Anterior cingulate cortex (tissue), 58 donors: ENCODE measurements at places on chromosomes 11 and 22.

DNA sequence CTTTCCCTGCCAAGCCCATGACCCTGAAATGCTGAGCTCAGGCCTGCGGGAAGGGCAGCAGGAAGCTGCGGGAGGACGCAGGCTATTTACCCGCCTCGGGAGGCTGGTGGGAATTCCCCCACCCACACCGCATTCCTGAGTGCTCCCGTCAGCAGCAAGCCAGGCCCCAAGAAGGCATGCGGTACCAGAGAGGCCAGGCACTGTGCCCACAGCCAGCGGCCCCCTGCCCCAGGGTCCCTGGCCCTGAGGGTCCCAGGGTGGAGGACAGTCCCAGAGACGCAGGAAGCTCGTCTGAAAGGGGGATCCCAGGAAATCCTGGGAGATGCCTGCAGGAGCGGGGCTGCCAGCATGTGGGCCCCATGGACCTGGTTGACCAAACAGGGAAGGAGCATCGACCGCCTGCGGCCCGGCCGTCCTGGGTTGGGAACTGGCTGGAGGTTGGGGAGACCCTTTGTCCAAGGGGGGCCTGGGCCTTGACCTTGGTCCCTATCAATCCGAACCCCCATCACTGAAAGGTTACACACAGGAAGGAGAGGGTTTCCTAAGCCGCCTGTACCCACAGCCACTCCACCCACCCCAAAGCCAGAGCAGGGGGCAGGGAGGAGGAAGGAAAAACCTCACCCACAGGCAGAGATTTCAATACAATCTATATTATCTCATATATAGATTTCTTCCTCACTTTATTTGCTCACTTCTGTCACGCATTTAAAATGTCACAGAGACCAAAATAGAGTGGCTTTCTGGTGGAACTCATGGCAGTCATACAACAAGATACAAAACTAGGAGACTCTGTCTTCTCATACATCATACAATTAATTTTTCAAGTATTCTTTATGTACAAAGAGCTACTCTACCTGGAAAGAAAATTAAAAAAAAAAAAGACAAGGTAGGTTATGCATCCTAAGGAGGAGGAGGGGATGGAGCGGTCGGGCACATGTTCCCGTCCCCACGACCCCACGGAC, 17.1 kb downstream of the MAFF start:
- DNase-seq = no peak

DNA sequence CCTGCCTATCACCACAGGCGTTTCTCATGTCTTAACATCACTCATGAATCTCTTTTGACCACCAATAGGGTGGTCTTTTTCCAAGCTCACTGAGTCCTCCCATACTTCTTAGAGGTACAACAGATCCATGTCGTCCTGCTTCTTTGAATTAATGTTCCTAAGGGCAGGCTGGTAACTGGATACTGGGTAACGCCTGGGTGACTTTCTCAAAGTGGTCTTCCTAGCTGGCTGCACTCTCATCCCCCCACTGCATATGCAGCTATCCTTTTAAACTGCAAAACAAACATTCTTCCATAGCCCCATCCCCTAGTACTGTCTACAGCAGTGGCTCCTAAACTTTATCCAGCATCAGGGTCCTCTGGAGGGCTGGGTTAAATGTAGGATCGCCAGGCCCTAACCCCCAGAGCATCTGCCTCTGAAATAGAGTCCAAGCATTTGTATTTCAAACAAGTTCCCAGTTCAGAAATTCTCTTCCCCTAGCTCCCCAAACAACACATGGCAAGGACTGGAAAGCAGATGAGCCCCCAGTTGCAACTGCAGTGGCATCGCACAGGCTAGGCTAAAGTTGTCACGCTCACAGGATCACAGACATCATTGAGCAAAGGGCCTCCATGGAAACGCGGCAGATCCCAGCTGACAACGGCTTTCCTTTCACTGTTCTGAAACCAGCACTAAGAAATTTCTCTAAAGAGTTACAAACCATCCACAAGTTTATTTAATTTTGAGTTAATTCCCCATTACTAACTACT, 204.9 kb downstream of the LARGE1 start:
- DNase-seq = no peak

DNA sequence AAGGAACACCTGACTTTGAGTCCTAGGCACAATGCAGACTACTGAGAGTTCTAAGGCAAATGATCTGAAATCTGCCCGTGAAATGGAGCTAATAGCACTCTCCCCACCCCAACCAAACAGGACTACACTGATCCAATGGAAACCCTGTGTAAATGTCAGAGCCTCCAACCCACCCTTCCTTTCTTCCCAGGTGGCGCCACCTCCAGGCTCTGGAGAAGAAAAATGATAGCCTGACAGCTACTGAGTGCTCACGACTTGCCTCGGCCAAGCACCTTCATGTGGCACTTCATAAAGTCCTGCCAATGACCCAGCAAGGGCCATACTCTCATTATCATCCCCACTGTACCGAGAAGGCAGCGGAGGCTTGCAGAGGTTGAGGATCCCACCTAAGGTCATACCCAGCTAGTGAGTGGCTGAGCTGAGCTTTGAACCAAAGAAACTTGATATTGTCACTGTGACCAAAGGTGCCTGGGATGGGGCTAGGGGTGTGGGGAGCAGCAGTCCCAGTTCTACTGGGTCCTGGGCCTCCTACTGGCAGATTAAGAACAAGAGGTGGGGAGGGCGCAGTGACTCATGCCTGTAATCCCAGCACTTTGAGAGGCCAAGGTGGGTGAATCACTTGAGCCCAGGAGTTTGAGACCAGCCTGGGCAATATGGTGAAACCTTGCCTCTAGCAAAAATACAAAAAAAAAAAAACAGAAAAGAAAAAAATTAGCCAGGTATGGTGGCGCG, 20.5 kb downstream of the TST start:
- no peak for DNase-seq

- DNase-seq = no peak
Observed at GRCh38 chr11:125701858-125702621, 21.4 kb upstream of the ACRV1 start.

DNA sequence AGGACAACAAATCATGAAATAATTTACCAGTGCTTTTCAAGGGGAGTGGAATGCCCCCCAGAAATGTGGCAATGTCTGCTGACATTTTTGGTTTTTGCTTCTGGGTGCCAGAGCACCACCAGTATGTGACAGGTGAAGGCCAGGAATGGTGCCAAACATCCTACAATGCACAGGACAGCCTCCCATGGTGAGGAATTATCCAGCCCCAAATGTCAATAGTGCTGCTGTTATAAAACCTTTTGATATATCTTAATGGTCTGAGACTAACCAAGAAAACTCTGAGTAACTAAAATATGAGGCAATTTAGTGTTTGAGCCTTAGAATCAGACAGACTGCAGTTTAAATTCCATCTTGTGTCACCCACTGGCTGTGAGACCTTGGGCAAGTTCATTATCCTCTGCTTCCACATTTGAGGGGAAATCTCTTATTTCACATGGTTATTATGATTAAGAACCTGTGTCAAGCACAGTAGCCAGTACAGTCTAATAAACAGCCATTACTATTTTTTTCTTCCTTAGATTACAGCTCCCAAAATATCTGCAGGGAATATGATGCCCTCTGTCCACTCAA, 69.5 kb downstream of the AMBRA1 start:
- no peak for DNase-seq

DNA sequence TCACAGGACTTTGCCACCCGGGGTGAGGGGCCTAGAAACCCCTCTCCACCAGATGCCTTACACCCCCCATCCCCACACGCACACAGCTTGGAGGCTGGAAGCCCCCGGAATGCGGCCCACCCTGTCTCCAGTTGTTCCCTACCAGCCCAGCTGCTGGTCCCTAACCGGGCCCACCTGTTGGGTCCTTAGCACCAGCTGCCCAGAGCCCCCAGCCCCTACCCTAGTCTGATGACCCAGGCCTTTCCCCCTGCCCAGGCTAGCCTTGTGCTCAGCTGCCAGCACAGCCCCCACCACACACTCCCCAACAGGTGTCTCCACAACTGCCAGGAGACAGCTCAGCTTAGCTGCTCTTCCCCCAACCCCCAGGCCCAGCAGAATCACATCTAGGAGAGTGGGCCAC, 67.1 kb downstream of the CDKN1C start:
- no peak for DNase-seq

GRCh38 chr11:122922893-122923292, 40.3 kb downstream of the JHY start:
- DNase-seq = no peak

DNA sequence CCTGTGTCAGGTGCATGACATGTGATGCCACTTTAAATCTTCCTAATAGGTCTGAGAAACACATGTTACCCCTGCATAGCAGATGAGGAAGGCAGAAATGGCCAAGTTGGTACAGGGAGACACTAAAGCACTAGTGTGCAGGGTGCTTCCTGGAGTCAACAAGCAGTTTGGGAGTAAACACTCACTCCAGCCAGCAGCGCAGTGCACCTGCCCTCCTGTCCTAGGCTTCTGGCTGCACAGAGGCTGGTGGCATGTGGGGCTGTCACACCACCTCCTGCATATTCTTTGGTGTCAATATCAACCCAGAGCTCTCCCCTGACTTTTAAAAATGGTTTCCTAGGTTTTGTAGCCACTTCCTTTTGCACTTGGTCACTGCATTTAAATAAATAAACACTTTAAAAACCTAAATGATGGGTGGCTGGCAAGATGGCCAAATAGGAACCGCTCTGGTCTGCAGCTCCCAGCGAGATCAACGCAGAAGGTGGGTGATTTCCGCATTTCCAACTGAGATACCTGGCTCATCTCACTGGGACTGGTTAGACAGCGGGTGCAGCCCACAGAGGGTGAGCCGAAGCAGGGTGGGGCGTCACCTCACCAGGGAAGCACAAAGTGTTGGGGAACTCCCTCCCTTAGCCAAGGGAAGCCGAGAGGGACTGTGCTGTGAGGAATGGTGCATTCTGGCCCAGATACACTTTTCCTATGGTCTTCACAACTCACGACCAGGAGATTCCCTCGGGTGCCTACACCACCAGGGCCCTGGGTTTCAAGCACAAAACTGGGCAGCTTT, 33.5 kb downstream of the GAB4 start:
- DNase-seq = no peak

- no peak for DNase-seq
Observed at GRCh38 chr11:39174965-39175364, 2284.5 kb downstream of the LRRC4C start.

GRCh38 chr11:113204280-113204679, 110.1 kb upstream of the TTC12 start:
- no peak for DNase-seq

GRCh38 chr22:19410941-19411689, 20.4 kb downstream of the HIRA start:
- no peak for DNase-seq

- no peak for DNase-seq
Observed at GRCh38 chr11:132057266-132057665, 686.9 kb downstream of the NTM start.

GRCh38 chr11:35098855-35099254, 40.1 kb upstream of the CD44 start:
- DNase-seq = no peak

DNA sequence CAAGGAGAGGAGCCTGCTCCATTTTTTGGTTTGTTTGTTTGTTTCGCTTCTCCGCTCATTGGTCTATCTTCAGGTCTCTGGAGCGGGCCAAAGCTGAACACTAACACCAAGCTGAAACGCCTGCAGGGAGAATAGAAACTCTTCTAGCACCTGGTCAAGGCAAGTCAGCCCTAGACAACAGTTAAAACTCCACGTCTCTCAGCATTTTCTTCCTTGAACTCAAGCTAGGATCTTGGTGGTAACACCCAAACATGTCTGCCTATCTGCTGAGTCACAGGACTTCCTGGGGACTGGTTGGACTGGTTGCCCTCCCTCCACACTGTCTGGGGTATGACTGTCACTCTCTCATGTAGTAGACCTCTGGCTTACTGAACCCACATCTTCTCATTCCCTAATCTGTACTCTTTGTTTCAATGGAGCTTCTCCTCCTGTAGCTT, 23.9 kb upstream of the RBFOX2 start:
- no peak for DNase-seq

- DNase-seq = no peak
Observed at GRCh38 chr22:23531966-23532705, 48.0 kb downstream of the IGLL1 start.

DNA sequence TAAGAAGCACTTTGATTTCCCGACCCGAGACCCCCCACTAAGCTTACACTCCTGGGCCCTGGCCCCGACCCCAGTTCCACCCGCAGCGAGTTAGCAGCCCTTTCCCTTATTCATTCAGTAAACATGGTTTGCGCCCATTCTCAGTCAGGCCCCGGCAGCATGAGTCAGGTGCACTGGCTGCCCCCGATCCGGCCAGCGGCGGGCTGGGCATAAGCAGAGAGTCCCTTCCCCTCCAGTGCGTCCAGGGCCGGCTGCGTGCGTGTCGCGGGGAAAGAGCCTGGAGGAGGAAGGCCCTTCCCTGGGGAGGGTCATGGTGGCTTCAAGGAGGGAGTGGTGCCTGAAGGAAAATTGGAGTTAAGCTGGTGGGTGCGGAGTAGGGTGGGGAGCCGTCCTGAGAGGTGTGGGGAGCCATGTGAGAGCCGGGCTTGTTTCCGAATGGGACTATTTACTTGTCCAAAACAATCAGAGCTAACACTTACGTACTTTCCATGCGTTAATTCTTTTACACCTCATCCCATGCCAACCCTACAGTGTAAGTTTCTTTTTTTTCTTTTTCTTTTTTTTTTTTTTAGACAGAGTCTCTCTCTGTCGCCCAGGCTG, 657 bp downstream of the IGHMBP2 start:
- DNase-seq = no peak

- DNase-seq = no peak
Observed at GRCh38 chr11:69529001-69529400, 47.5 kb downstream of the LINC01488 start.

- DNase-seq = no peak
Observed at GRCh38 chr11:1872267-1872985, 19.3 kb downstream of the PRR33 start.

DNA sequence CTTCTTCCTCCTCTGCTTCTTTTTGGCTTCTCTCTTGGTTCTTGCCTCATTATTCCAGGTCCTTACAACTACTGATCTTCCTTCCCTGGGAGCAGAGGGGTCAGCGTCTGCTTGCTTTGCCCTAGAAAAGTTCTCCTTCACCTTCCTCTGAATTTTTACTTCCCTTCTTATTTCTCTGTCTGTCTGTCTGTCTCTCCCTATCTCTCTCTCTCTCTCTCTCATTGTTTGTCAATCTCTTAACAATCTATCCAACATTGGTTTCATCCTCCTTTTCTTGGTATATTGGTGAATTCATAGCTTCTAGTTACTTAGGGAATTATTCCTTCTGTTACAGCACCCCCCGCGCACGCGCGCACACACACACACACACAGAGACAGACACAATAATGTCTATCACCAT, 559.1 kb downstream of the MN1 start:
- no peak for DNase-seq

DNA sequence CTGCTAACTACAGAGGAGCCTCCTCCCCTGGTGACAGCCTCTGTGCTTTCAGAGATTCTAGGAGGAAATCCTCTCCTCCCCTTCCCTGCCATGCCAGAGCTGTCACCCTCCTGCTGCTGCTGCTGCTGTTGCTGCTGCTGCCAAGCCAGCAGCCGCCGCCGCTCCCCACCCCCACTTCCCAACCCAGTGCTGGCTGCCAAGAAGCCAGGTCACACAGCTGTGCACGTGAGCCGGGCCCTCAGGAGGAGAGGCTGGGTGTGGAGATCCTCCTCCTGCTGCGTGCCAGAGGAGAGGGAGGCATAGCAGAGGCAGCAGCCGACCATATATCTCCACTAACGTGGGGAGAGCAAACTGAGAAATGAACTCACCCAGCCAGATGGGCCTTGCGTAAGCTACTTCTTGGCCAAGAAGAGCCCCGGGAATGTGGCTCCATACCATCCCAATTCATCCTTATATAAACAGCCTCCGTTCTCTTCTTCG, 12.4 kb downstream of the CRY2 start:
- DNase-seq = peak; percentile 78
